Esophagus squamous epithelium (tissue), 5 donors: ENCODE measurements at places on chromosomes 13 and 19.

DNA sequence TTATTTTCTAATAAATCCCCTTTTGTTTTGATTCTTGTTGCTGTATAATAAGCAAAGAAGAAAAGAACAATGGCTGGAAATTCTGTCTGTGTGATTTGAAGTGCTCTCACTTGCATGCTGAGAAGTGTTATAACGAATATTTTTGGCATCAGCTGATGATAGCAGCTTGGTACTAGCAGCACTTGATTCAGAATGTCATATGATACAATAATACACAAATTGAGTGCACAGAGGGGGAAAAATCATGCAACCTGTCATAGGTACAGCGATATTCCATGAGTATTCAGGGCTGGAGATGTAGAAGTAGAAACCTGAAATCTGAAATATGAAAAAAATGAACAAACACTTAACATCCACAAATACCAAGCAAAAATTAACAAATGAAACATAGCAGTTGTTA, 108.1 kb downstream of the FGF14 start:
- DNase-seq, result no peak

DNA sequence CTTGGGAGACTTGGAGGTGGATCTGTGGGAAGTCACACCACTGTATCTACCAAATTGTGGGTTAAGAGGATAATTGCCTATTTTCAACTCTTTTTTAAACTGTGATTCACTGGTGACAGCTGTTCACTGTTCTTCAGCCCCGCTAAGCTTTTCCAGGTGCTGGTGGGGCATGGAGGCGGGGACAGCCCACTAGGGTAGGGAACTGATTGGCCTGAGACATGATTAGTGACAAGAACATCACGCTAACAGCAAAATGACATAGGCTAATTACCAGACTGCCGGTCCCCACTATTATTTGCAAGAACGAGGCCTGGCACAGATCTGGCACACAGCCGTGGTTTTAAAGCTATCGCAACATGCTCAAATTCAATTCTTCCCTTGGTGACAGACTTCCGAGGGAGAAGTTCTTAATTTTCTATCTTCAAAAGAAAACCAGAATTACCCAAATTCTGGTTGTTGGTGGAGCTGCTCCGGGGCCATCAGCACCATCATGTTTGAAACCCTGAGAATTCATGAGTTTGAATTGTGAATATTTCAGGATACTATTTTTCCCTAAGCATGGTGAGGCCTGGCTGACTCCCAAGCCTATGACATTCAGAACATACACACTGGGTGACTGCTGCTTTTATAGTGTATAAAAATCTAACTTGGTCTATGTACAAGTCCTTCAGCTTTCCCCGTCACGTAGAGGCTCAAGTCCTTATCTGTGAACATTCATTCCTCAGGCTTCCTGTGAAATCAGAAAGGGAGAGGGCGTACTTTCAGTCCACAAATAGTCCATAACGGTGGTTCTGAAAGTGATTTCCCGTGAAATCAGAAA, 17.9 kb downstream of the DOCK9 start:
- DNase-seq, result no peak

- no peak for DNase-seq
Observed at GRCh38 chr19:3808420-3809143, 22.4 kb upstream of the MATK start.

GRCh38 chr13:111074826-111075225, 40.3 kb upstream of the ARHGEF7 start:
- DNase-seq, result no peak

DNA sequence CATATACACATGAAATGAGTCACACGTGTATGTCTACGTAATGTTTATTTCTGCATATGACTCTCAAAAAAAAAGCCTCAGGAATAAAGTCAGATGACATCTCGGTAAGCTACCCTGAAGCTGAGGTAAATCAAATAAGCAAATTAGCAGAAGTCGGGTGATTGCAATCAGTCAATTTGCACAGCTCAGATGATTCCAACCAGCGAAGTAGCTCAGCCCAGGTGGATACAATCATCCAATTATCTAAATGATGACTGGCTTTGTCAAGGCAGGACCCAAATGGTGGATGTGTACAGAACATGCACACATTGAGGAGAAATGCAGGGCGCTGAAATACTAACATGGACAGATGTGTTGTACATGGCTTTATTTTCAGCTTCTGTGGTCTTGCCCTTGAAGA, 148.5 kb downstream of the ZNF486 start:
- DNase-seq, result no peak

DNA sequence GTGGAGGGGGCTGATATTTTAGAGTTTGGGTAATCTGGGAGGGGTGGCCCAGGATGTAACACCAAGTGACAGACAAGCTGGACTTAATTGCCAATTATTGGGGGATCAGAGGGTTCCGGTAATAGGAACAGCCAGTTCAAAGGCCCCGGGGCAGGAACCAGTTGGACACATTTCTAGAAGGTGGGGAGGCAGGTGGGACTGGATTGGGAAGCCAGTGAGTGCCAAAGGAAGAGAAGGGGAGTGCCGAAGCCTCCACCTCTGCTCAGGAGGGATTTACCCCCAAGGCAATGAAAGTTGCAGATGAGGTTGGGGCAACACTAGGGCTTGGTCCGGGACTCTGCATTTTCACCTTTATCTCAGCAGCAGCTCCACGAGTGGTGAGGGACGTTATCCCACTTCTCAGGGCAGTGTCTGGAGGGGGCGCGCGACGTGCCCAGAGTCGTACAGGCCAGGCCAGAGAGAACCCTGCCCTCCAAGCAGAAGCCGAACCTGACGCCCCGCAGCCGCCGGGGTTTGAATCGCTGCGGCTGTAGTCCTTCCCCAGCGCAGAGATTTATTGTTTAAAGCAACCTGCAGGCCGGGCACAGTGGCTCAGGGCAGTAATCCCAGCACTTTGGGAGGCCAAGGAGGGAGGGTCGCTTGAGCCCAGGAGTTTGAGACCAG, 5.7 kb upstream of the JUND start:
- DNase-seq, result no peak
